NCI-H1092 (cell line): ENCODE measurements at places on chromosomes 12 and 14.

GRCh38 chr12:46944088-46944487 lies 118.3 kb upstream of the SLC38A4 start:
- DNase-seq = no peak

GRCh38 chr12:47819138-47819895 lies 386 bp downstream of the HDAC7 start:
- no peak for DNase-seq

- DNase-seq = peak; percentile 60
Observed at GRCh38 chr14:59213368-59214315, 25.2 kb downstream of the DAAM1 start.

DNA sequence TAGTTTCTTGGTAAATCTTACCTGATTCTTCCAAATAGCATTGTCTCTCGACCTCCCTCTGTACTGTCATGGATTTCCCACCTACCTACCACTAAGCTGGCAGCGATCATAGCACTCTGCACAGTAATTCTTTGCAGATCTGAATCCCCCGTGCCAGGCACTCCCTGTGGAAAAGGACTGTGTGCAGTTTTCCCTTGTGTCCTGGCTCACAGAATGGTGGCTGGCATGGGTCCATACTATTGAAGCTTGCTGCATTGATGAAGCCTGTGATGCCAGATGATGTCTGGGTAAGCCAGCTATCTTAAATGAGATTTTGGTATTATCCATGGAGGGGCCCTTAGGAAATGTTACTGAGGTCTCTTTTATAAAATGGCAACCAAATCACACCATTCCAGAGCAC lies 135.7 kb downstream of the RPAP3 start:
- DNase-seq = peak; percentile 24

- DNase-seq = peak; percentile 0
Observed at GRCh38 chr12:90909069-90909770, 45.8 kb downstream of the CCER1 start.

- DNase-seq = no peak
Observed at GRCh38 chr12:80607361-80608135, 99.9 kb upstream of the MYF6 start.

- no peak for DNase-seq
Observed at GRCh38 chr12:87280356-87280755, 748.8 kb downstream of the C12orf50 start.

- DNase-seq = no peak
Observed at GRCh38 chr14:20623798-20624197, 17.7 kb downstream of the OR6S1 start.

- no peak for DNase-seq
Observed at GRCh38 chr12:58703866-58704265, 216.4 kb downstream of the LRIG3 start.

DNA sequence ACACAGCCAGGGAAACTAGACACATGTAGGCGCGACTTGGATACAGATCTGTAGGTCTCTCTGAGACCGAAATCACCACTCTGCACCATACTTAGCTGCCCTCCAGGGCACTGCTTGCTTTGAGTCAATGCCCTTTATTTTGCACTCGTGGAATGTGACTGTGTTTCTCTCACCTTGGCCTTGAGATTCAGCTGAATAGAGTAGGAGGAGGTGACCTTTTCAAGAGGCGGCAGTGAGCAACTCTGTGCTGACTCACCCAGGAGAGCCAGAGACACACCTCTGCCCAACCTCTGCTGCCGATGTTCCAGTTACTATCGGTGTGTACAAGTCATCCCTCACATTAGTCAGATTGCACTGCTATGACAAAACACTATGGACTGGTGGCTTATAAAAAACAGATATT lies 583.4 kb downstream of the VRK1 start:
- DNase-seq = no peak

DNA sequence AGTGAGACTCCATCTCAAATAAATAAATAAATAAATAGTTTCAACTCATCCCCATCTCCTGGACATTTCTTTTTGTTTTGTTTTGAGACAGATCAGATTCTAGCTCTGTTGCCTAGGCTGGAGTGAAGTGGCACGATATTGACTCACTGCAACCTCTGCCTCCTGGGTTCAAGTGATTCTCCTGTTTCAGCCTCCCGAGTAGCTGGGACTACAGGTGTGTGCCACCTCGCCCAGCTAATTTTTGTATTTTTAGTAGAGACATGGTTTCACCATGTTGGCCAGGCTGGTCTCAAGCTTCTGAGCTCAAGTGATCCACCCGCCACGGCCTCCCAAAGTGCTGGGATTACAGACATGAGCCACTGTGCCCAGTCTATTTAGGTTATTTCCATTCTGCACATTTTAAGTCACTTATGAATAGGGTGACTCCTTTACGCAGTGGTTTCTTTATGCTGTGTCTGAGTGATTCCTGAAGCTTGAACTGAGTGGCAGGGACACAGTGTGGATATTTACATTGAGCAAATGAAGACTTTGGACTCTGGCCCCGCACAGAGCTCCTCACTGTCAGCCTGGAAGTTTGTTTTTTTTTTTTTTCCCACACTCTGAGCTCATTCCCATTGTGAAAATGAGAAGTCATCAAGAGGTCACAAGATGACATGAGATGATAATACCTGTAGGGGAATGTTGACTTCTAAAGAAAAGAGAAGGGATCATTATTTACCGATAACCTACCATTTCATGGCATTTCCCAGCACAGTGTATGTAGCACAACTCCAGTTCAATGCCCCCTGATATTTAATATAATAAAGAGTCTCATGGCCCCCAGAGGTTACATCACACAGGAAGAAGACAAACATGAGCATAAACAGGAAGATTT lies 72.6 kb downstream of the TBX3 start:
- DNase-seq = no peak

DNA sequence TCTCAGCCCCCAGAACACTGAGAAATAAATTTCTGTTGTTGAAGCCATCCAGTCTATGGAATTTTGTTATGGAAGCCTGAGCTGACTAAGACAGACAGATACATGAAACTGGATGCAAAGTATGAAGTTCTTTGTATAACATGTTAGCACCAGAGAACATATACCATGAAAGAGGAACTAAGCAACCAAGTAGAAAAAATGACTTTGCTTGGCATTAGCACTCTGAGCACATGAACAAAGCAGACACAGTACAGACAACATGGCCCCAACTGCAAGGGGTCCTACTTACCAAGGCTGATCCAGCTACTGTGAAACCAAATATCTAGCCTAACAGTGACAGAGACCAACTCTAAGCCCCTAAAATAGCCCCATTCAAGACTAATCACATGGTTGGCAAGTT lies 13.8 kb downstream of the EXOC5 start:
- no peak for DNase-seq

- DNase-seq = no peak
Observed at GRCh38 chr14:51328772-51329353, 88.8 kb downstream of the TMX1 start.

DNA sequence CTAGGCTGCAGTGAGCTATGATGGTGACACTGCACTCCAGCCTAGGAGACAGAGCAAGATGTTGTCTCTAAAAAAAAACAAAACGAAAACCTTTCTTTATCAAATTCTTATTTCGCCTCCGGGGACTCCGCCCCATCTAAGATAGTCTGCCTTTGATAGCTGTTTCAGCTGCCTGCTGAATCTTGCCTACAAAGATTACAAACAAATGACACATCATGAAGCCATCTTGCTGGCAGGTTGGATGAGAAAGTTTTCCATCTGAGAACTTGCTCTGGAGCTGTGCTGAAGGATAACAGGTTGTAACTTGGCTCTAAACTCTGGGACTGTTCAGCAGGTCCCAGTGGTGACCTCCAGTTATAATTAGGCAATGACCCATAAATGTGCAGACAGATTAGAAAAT lies 41.8 kb upstream of the AEBP2 start:
- no peak for DNase-seq
